Renal cortical epithelial cell (primary cell): ENCODE measurements at places on chromosomes 13 and 19.

- no peak for DNase-seq
Measured at GRCh38 chr19:4715529-4716221, 8.0 kb downstream of the DPP9 start.

DNA sequence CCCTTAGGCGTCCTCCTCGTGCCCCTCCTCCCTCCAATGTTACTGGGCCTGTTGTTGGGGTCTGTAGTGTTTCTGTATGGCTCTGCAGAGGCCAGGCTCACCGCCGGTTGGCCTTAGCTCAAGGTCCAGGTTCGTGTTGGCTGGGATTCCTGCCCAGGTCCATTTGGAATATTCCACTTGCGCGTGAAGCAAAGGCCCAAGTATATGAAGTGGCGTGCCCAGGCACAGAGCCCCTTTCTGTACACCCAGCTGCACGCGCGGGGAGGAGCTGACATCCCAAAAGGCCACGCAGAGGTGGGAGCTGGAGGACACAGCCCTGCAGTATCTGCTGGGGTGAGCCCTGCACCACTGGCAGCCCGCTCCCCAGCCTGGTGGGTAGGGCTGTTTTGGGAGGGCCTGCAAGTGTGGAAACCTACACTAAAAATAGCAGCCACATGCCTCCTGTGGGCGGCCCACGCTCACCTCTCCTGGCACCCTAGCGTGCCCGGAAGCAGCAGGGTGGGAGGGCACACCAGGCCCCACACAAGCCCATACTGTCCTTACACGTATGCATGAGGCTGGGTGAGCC, 30.2 kb downstream of the CRTC1 start:
- no peak for DNase-seq

GRCh38 chr13:38328699-38329098, 21.0 kb upstream of the UFM1 start:
- DNase-seq, result no peak

DNA sequence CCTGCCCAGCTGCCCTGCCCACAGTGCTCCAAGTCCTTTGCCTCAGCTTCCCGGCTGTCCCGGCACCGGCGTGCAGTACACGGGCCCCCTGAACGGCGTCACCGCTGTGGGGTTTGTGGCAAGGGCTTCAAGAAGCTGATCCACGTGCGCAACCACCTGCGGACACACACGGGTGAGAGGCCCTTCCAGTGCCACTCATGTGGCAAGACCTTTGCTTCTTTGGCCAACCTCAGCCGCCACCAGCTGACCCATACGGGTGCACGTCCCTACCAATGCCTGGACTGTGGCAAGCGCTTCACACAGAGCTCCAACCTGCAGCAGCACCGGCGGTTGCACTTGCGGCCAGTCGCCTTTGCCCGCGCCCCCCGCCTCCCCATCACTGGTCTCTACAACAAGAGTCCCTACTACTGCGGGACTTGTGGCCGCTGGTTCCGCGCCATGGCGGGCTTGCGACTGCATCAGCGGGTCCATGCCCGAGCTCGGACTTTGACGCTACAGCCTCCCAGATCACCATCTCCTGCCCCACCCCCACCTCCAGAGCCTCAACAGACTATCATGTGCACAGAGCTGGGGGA, 5.7 kb downstream of the ZNF526 start:
- no peak for DNase-seq

DNA sequence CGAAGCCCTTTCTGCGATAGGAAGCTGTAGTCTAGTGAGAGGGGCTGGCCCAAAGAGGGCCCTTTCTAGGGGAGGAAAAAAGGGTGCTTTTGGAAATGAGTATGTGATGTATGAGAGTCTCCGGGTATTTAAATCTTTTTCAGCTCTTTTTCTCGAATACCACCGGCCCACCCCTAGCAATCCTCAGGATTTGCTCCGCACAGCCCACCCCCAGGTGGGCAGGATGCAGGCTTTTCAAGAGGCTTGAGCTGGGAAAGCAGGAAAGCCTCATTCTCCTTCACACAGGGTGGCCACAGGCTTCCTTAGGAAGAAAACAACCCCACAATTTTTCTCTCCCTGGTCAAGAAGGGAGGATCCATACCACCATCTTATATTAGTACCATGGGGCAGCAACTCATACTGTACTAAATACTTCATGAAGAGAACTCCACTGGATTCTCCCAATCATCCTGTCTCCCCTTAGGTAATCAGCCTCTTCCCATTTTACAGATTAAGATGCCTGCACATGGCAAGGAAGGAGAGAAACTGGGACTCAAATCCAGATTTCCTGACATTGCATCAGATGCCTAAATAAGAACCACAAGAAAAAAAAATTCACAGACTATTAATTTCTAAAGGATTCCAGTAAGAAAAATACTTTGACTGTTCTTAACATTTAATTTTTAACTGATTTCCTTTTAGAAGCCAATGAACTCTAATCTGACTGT, 84.4 kb downstream of the STK24 start:
- no peak for DNase-seq

- no peak for DNase-seq
Measured at GRCh38 chr19:45250216-45250831, 747 bp upstream of the MARK4 start.

GRCh38 chr19:41373993-41374392, 2.3 kb upstream of the TMEM91 start:
- peak; percentile 46 for DNase-seq

DNA sequence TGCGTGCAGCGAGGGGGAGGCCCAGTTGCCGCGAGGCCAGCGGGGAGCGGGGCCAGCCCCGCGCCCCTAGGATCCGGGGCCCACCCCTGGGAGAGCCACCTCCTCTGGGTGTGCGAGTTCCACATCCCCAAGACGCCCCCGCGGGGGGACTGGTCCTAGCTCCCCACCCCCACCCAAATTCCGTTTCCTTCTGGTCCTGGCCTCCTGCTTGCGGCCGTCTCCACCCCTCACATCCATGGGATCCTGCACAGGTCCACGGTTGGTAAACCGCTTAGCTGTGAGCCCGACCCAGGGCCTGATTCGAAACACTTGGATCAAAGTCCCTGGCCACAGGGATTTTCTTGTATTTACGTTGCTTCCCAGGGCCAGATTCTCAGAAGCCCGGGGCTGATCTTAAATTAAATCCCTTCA, 324 bp upstream of the FBXO17 start:
- DNase-seq, result peak; percentile 79

- DNase-seq, result no peak
Measured at GRCh38 chr19:30148039-30148790, 206.2 kb downstream of the URI1 start.

DNA sequence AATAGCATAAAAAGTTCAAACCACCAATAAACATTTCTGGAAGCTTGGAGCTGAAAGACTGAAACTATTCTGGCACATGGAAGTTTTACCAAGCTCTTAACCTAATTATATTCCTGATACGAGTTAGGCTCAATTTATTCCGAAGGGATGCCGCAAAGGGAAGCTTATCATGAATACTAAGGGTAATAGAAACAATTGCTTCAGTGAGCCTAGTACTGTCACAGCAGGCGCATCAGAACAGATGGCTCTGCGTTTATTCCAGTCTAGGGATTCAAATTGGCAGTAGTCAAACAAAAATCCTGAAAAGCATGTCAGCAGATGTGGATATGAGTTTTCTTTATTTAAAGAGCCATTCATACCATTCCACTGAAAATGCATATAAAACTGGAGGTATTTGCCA, 779.5 kb downstream of the GPC5 start:
- no peak for DNase-seq

DNA sequence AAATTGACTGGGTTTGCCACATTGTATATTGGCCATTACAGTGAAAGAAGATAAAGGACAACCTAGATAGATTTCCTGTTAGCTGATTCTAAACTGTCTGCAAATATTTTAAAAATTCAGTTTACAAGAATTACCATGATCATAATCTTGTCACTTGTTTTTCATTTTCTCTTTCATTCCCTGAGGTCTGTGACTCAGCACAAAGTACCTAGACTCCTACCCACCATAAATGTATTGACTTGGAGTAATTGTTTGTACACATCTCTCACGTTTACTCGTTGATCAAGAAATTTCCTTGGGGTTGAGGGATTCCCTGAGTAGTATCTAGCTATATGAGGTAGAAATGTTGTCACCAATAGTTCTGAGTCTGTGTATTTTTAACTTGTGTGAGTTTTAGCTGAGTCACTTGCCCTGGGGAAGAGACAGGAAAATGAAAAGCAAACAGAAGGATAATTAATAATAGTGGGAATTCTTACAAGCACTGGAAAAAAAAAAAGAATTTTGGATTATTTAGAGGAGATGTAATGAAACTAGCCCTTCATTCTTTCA, 299.2 kb upstream of the DACH1 start:
- peak; percentile 72 for DNase-seq

GRCh38 chr13:62625214-62625881, 1209.7 kb upstream of the PCDH20 start:
- DNase-seq, result no peak

DNA sequence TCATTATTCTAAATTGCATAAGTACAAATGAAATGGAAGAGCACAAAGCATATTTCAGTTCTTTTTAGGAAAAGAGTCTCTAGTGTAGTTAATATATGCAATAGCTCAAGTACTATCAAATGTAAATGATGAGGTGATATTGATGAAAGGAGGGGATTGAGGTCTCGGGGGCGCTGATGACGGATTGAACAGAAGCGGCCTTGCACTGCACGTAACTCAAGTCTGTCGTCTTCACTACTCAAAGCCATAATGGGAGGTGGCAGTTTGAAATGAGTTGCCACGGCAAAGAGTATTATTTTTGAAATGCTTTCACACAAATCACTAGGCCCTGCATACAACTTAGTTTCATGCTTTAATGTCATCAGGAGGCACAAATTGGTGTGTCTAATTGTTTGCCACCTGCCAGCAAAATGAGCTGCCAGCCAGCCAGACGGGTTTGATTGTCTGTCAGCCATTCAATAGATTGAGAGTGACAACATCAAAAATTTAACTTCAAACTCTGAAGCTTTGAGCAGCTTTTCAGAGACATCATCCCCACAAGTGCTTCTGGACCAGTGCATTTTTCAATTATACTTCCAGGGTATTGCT, 256.6 kb downstream of the NBEA start:
- DNase-seq, result no peak

DNA sequence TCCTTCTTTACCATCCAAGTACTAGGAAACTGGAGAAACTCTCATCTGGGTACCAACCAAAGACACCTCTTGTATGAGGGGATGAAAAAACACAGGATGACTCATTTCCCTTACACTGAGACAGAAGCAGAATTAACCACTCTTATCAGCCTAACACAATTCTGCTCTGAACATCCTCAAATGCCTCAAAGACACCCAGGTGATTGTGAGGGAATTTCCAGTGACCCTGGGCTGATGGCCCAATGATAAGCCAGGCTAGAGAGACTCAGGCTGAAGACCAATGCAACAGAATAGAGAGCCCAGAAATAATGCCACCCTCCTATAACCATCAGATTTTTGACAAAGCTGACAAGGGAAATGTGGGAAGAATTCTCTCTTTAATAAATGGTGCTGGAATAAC, 7.0 kb downstream of the ZNF737 start:
- no peak for DNase-seq
